Chondrocyte (in vitro differentiated cells): ENCODE measurements at places on chromosomes 11 and 22. TPM values are rescaled to one million over a fixed set of nuclear protein-coding genes. Genes with fewer than 3 reads are reported as not detected.
A peak's percentile ranks its signal among the peaks of the same experiment; 100 is the strongest.

DNA sequence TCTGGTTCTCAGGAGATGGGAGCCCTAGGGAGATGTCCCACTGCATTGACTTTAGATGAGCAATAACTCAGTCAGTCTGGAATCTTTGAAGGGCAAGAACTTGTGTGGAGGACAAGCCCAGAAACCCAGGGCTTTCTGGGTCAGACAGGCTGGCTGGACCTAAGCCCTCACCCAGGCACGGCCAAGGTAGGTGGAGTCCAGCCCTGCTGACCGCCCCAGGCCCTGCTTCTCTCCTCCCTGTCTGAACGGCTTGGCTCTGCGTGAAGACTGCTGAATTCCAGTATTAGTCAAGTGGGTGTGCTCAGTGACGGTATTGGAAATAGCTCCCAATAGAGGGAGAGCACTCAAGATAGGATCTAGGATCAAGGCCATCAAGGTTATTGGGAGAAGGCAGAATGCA lies 6.1 kb downstream of the CXCR5 start:
- DNase-seq, result no peak

DNA sequence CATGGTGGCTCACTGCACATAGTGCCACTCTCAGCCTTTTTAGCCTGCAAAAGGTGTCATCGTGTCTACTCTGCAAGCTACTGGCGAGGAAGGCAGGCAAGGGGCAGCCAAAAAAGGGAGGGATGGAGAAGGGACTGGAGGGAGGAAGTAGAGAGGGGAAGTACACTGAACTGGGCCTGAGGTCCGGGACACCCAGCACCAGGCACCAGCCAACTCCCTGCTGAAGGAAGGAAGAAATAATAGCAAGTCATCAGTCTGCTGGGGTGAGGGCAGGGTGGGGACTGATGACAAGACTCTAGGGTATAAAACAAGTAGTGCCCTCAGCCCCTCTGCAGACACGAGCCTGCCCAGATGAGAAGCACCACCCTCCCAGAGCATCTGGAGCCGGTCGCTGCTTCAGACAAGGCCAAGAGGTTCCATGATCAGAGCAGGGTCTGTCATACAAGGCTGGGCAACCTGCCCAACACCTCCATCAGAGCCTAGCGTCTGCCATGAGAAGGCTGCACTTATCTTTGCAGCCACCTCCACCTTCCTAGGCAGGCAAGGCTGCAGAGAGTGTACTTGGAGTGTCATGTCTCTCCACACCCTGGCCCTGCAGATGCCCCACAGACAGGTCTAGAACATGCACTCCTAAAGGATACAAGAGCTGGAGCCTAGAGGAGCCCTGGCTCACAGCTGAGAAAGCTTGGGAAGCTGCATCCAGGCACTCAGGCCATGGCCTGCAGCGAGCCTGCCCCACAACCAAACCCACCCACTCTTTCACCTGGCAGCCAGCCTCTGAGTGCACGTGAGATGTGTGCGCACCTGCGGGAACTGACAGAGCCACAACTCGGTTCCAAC lies 9.0 kb upstream of the COMT start:
- peak; percentile 40 for DNase-seq

GRCh38 chr22:45007391-45008185 lies 2.2 kb downstream of the PHF21B start:
- DNase-seq, result no peak

DNA sequence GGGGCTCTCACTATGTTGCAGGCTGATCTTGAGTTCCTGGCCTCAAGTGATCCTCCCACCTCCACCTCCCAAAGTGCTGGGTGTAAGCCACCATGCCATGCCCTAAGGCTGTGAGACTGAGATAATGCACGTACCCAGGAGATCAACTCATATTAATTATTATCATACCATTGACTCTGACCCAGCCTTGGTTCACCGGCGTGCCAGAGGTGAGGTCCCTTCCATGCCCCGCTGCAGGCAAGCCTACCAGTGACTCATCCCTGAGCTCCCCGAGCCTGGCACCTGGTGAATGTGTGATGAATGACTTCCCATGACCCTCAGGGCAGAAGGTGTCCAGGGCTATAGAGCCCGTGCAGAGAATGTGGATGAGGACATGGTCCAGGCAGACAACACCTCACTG lies 12.1 kb downstream of the GAL3ST1 start:
- no peak for DNase-seq

DNA sequence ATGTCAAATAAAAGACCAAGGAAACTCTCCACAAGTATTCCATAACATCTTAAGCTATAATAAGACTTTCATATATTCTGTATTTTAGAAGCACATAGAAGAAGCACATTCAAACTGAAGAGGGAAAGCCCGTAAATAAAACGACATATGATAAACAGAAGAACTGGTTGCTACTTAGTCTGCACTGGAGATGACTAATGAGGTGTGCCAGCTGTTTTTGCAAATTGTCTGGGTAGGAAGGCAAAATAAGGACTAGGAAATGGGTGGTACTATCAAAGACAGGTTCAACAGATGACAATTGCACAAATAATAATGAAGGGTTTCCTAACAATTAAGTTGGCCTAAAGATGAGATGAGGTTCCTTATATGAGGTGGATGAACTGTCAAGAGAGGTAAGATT lies 593.2 kb upstream of the CCDC179 start:
- no peak for DNase-seq

DNA sequence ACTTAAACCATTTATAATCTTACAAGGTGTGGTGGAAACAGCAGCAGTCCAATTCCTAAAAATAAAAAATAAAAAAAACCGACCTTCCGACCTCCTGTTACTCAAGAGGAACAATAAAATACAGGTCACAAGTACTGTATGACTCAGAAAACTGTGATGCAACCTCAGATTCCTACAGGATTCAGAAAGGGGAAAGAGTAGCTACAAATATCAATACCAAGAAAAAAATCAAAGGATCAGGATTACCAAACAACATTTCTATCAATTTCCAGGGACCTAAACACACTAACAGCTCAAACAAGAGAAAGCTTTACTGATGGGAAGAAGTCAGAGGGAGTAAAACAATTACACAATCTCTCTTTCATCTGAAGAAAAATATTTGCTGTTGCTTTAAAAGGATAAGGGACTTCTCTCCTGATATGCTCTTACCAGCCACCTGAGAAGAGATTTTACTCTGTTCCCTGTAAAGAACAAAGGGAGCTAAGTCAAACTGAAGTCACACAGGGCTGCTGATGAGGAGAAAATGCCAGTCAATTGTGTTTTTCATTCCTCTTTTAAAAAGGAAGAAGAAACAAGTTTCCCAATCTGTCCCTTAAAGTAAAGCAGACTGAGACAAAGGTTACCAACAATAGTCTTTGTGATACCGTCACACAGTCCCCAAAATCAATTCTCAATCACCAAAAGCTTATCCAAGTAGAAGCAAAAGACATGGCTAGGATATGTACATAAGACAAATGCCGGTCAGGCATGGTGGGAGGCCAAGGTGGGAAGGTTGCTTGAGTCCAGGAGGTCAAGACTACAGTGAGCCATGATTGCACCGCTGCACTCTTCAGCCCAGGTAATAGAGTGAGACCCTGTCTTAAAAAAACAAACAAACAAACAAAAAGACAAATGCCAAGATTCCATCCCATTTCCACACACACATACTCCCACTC lies 39.3 kb downstream of the AMBRA1 start:
- DNase-seq, result no peak

GRCh38 chr11:74847395-74847794 lies 98.7 kb downstream of the RNF169 start:
- DNase-seq, result no peak

- no peak for DNase-seq
Measured at GRCh38 chr11:85539029-85539689, 88.0 kb downstream of the DLG2 start.

Gene FXYD2
- not detected in 3 replicates for total RNA-seq

Gene OVCH2
- total RNA-seq, result 0.67 to 1.2 TPM (median 0.92 TPM) in 3 replicates

Gene ROM1
- total RNA-seq, result 2.4 to 5.8 TPM (median 3.5 TPM) in 3 replicates

Gene FGF3
- total RNA-seq, result not detected in 3 replicates

Gene PSMC3
- total RNA-seq, result 100 to 139 TPM (median 108 TPM) in 3 replicates

Gene ZNF215
- 2.3 to 2.4 TPM (median 2.4 TPM) in 3 replicates for total RNA-seq
